ENCODE measurements at places on chromosomes 6 and 20.

DNA sequence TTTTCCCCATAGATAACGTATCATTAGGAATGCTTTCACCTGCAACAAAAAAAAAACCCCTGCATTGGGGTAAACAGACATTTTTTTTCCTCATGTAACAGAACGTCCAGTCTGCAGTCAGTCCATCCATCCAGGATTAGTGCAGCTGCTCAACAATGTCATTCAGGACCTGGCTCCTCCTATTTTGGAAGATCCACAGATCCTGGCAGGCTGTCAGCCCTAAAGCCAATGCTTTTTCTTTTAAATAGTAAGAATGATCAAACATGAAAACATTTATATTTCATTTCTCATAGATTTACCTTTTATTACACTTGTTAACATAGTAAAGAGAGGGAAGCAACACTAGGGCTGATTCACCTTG, 116.5 kb upstream of the CCDC28A start:
- no peak for DNase-seq

- peak; percentile 31 for DNase-seq
These were observed 18.7 kb downstream of the FAM50B start for GRCh38 chr6:3867641-3868502.

- DNase-seq = no peak
These were observed 109.4 kb downstream of the ATXN1 start for GRCh38 chr6:16651871-16652270.

DNA sequence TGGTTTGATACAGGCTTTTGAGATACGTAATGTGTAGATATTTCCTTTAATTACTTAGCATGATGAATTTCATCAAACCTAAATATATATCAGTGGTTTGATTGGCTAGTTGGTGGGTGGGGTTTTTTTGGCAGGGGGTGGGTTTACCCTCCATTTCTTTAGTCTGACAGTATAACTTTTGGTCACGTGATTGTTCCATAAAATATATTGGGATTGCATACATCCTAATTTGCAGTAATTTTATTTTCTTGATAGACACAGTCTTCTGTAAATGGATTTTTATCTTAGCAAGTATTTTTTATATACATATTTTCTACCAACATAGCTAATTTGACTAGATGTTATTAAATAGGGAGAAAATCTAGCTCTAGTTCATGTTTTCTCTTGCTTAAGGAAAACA, 177.4 kb upstream of the QKI start:
- no peak for DNase-seq

DNA sequence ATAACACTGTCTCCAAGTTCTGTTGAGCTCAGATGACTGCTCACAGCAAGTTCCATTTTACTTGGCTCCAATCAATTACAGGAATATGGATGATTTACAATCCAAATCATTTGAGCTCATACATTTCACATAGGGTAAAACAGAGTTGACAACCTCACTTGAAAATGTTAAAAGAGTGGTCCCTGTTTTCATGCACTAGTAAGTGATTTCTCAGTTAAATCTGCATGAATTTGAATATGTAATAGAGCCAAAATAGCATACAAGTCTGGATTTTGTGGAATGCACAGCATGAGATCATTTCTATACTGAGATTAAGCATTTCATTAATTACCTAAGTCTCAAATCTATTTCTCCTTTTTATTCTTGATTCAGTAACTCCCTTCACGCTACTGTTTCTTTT, 217.6 kb downstream of the SIM1 start:
- no peak for DNase-seq
